Germinal center (tissue), 1 donor: ENCODE measurements at places on chromosomes 4 and X.

- DNase-seq: no peak
Measured at GRCh38 chrX:46125111-46125510, 420.1 kb downstream of the ZNF674 start.

GRCh38 chr4:2935762-2936743, 27.2 kb downstream of the NOP14 start:
- DNase-seq: no peak

- DNase-seq: no peak
Measured at GRCh38 chrX:100649550-100650356, 5.8 kb downstream of the SRPX2 start.

GRCh38 chr4:14333616-14334015, 668.7 kb upstream of the CPEB2 start:
- no peak for DNase-seq

GRCh38 chrX:100745205-100745604, 13.3 kb upstream of the SYTL4 start:
- no peak for DNase-seq

- no peak for DNase-seq
Measured at GRCh38 chrX:129845616-129846190, 2.0 kb upstream of the ZDHHC9 start.

GRCh38 chr4:81724925-81725329, 253.2 kb upstream of the RASGEF1B start:
- DNase-seq: no peak

DNA sequence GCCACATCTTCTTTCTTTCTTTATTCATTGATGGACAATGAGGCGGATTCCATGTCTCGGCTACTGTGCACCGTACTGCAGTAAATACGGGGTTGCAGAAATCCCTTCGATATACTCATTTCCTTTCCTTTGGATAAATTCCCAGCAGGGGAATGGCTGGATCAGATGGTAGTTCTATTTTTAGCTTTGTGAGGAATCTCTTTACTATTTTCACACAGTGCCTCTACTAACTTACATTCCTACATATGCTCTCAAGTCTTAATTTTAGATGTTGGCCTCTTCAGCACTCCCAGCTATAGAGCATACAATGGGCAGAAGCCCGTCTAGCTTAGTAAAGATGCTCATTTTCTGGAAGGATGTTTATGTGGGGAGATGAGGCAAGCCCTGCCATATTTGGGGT, 317.4 kb downstream of the ASMT start:
- no peak for DNase-seq

DNA sequence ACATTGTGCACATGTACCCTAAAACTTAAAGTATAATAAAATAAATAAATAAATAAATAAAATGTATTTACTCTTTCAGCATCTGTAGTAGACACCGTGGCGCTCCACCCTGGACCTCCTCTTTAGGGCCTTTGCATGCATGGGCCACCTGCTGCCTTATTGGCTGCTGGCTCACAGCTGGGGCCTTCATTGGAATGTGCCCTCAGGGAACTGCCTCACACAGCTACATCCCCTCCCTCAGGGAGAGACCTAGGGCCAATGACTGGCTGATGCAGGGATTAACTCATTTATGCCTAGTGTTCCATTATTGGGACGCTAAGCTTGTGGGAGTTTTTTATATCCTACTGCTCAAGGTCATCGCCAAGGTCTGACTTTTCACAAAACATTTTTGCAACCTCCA, 302.9 kb upstream of the FTHL17 start:
- no peak for DNase-seq

DNA sequence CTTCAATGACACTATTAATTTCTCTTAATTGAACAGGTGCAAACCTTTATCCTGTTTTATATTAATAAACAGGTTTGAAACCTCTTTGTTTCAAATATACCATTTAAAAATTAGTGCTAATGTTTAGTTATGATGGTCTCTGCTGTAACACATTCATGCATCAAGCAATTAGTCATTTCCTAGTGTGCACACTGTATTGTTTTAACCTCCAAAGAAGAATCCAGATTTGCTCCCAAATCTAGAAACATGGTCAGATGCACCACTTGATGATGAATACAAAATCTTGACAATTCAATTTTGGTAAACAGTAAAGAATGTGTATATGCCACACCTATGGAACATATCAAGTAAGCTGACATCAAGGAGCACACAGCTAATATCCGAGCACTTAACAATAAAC, 157.1 kb downstream of the TRIML1 start:
- DNase-seq: no peak

GRCh38 chr4:7649741-7650531, 215.2 kb upstream of the PSAPL1 start:
- no peak for DNase-seq

GRCh38 chr4:110412354-110413065, 63.4 kb upstream of the ENPEP start:
- DNase-seq: no peak

DNA sequence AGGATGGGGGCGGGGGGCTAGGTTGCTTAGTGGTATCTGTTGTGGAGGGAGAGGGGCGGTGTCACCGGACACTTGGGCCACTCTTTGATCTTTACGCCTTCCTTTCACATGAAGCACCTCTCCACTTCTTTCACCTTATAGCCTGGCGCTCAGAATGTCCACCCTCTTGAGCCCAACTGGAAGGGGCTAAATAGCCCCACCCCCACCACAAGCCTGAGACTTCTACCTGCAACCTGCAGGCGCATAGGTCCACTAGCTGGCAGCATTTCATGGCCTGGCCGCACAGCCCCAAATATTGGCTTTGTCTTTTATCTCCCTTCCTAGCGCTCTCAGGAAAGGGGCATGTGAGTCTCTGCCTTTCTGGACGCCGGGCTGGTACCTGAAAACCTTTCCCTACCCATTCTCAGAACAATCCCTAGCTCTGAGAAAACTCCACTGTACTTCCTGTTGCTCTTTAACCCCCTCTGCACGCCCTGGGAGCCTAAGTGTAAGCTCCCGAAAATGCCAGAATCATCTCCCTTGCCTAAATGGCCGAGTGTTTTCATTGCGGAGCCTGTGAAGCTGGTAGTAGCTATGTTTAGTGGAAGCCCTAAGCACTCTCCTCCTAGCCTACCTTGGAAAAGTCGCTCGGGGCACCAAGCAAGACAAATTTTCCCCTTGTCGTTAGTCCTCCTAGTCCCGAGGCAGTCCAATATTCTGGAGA, 1.2 kb upstream of the TRPC5 start:
- no peak for DNase-seq

GRCh38 chrX:10884246-10884645, 226.9 kb upstream of the HCCS start:
- DNase-seq: no peak

DNA sequence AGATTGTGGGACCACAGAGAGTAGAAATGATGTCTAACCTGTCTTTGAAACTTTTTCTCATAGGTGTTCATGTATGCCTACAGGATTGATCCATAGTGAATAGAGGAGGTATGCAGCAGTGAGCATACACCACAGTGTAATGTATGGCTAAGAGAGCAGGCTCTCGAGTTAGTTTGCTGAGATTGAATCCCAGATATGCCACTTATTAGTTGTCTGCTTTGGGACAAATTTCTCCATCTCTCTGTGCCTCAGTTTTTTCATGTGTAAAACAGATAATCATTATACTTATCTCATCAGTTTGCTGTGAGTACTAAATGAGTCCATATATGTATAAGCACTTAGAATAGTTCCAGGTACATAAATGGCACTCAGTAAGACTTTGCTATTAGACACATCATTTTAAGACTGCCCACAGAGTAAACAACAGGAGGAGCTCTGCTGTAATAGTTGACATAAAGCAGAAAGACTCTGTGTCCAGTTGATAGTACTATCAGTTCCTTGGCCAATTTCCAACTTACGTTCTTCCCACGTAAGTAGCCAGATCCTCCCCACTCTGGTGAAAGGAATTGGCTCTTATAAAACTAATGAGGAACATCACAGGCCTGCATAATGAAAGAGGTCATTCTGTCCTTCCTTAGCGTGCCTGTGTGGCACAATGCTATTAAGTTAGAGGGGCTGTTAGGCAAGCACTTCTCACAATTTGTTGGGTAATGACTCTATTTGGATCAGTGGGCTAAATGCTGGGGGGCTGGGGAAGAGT, 20.7 kb upstream of the RNF150 start:
- no peak for DNase-seq

DNA sequence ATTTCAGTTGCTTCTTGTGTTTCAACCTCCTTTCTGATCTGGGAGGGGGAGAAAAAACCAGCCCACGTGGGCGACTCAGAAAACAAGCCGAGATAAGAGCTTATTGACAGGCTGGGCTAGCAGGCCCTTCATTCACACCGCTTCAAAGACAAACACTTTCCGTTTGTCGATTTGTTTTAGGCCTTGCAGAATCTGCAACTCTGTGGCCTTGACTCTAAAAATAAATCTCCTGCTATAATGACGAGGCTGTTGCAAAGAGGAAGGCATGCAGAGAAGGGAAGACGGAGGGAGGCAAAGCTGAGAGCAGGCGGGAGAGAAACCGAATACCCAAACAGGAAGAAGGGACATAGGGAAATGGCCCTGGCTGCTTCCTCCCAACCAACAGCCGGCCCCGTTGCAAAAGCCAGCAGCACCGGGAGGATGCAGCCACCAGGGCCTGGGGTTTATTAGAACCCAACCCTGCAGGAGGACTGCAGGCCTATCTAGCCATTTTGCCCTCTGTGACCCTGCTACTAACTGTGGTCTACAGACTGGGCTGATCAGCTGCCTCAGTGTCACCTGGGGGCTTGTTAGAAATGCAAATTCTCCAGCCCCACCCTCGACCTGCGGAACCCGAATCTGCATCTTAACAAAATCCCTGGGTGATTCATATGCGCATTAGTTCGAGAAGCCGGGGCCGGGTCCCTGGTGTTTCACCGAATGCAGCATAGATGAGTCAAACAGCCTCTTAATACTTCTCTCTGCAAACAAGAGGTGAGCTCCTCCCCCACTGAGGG, 325.5 kb downstream of the BCOR start:
- no peak for DNase-seq

- DNase-seq: no peak
Measured at GRCh38 chr4:37524267-37524666, 161.9 kb downstream of the RELL1 start.

DNA sequence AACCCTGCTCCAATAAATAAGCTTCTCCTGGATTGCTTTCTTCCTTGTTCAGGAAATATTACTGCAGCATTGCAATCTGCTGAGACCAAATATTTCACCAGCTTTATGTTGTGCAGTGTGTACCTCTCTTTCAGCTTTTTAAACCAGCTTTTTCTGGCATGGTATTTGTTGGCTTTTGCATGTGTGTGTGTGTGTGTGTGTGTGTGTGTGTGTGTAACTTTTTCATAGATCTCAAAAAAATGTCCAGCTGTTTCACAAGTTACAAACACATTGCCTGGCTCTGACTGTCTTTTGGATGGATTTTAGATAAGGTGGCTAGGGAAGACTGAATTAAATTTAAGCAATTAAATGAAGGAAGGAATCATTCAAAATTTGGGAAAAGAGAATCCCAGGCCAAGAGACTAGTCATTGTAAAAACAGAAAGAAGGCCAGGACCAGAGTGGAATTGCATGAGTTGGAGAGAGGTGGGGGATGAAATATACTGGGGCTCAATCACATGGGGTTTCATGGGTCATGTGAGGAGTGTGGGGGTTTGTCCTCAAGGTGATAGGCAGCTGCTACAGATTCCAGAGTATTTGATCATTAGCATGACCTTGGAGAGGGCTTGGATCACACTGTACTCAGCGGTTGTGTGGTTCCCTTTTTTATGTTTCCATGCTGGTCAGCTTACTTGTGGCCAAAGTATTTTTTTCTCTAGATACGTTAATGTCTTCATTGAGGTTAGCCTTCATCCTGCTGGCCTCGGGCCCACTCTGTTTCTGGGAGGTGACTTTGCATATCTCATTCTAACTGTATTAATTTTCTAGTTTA, 357.7 kb upstream of the BOD1L1 start:
- no peak for DNase-seq

- DNase-seq: no peak
Measured at GRCh38 chr4:137531168-137531985, 917 bp downstream of the PCDH18 start.

GRCh38 chr4:40888933-40889332, 139.2 kb downstream of the NSUN7 start:
- DNase-seq: no peak

- no peak for DNase-seq
Measured at GRCh38 chr4:145298885-145299284, 118.5 kb upstream of the OTUD4 start.

GRCh38 chr4:1720163-1720983, 750 bp downstream of the TMEM129 start:
- DNase-seq: peak; percentile 44
